Esophagus squamous epithelium (tissue), 5 donors: ENCODE measurements at places on chromosomes 7 and 10.

DNA sequence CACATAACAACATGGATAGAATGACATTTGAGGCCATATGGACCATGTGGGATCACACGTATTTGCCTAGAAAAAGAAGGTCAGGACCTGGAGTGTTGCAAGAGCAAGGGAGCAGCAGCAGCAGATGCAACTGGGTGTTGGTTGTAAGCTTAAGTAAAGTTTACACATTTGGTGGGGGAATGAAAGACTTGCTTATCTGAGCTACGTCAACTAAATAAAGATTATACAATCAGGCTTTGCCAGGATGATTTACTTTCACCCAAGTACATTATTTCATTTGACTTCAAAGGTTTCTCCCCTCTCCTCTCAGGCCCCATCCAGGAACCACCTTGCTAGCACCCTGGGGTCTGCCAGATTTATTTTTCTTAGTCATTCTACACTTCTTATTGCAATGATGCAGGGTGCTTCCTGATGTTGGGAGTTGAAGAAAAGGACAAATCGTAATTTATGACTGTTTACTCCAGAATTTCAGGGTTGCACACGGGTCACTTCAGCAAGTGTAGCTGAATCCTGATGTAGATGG, 591.9 kb upstream of the IGFBP3 start:
- no peak for DNase-seq
- no peak overlapping the region for H3K27ac ChIP-seq
- no peaks in the 10 kb centered on the region for H3K27me3 ChIP-seq
- H3K36me3 ChIP-seq: no peaks in the 10 kb centered on the region
- no peaks in the 10 kb centered on the region for H3K4me1 ChIP-seq

DNA sequence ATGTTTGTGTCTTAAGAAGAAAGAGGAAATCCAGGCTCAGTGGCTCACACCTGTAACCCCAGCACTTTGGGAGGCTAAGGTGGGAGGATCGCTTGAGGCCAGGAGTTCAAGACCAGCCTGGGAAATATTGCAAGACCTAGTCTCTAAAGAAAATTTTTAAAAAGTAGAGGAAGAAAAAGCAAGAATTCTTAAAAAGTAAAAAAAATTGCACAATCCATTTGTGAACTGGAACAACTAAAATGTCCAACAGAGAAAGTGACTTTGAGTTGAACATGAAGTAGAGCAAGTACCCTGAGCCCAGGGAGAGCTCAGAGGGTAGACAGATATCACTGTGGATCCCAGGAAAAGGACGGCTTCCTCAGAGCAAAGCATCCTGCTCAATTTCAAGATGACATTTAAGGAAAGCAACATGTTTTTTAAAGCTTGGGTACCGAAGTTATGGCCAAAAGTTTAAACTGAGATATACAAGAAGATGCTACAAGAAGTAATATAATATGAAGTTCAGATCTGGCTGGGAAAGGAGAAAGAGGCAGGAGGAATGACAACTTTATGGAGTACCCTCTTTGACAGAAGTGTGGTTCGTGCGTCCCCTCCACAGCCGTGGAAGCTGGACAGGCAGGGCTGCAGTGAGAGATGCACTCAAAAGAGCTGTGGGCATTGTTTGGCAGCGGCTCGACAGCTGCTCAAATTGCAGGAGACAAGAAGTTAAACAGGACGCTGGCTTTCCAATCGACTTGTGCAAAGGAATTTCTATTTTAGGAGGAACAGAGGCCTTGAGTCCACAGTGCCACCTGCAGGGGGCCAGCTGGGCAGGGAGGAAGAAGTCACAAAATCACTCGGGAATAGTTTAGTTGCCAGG, 201.3 kb downstream of the JCAD start:
- H3K4me1 ChIP-seq: peaks cover 74% of the 10 kb centered on the region
- H3K27ac ChIP-seq: peak overlapping the region; percentile 51
- H3K36me3 ChIP-seq: no peaks in the 10 kb centered on the region

GRCh38 chr7:38685851-38686250, 54.7 kb upstream of the AMPH start:
- no peak for DNase-seq
- H3K4me3 ChIP-seq: no peak overlapping the region
- H3K27me3 ChIP-seq: no peaks in the 10 kb centered on the region
- no peaks in the 10 kb centered on the region for H3K4me1 ChIP-seq

GRCh38 chr10:119858063-119858462, 14.6 kb downstream of the MCMBP start:
- no peaks in the 10 kb centered on the region for H3K4me1 ChIP-seq
- H3K27me3 ChIP-seq: no peaks in the 10 kb centered on the region
- no peaks in the 10 kb centered on the region for H3K36me3 ChIP-seq
- H3K27ac ChIP-seq: no peak overlapping the region
- no peak overlapping the region for H3K4me3 ChIP-seq

DNA sequence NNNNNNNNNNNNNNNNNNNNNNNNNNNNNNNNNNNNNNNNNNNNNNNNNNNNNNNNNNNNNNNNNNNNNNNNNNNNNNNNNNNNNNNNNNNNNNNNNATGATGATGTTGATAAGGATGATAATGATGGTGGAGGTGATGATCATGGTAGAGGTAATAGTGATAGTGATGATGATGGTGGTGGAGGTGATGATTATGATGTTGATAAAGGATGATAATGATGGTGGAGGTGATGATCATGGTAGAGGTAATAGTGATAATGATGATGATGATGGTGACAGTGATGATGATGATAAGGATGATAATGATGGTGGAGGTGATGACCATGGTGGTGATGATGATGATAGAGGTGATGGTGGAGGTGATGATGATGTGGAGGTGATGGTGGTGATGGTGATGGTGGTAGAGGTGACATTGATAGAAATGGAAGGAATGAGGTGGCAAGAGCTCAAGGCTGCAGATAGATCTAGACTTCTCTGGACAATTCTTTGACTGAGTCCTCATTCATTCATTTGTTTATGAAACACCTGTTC, 47.8 kb downstream of the FAM20C start:
- no peaks in the 10 kb centered on the region for H3K27me3 ChIP-seq
- no peak overlapping the region for H3K4me3 ChIP-seq
- no peak overlapping the region for H3K27ac ChIP-seq
- no peak for DNase-seq
- peaks cover 17% of the 10 kb centered on the region for H3K36me3 ChIP-seq

DNA sequence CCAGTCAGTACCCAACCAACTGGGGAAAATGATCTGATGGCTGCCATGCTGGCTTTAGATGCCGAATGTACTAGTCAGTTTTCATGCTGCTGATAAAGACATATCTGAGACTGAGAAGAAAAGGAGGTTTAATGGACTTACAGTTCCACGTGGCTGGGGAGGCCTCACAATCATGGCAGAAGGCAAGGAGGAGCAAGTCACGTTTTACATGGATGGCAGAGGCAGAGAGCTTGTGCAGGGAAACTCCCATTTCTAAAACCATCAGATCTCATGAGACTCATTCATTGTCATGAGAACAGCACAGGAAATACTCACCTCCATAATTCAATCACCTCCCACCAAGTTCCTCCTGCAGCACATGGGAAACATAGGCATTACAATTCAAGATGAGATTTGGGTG, 508.9 kb upstream of the NRP1 start:
- no peaks in the 10 kb centered on the region for H3K36me3 ChIP-seq
- DNase-seq: no peak
- H3K4me1 ChIP-seq: no peaks in the 10 kb centered on the region
- no peak overlapping the region for H3K4me3 ChIP-seq
- no peak overlapping the region for H3K27ac ChIP-seq
- no peaks in the 10 kb centered on the region for H3K27me3 ChIP-seq

GRCh38 chr7:27895551-27895950, 155.6 kb downstream of the TAX1BP1 start:
- no peaks in the 10 kb centered on the region for H3K4me1 ChIP-seq
- no peak overlapping the region for H3K27ac ChIP-seq
- H3K27me3 ChIP-seq: no peaks in the 10 kb centered on the region
- no peaks in the 10 kb centered on the region for H3K36me3 ChIP-seq

DNA sequence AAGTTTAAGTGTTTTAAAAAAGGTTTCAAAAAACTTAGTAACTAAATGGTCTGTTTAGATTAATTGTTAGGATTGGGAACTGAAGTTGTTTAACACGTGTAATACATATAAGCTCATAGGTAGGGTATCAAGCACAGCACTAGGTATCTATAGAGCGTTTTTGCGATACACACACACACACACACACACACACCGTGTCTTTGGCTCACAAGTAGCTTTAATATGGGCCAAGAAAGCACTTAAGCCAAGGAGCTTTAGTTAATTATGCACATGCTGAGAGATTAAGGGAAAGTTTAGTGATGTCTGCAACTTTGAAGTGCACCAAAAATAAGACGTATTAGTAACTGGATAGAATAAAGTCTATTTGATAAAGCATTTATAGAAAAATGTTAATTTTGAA, 93.8 kb upstream of the CNTNAP2 start:
- DNase-seq: no peak
- no peak overlapping the region for H3K27ac ChIP-seq
- H3K27me3 ChIP-seq: no peaks in the 10 kb centered on the region
- H3K4me1 ChIP-seq: no peaks in the 10 kb centered on the region
- H3K4me3 ChIP-seq: no peak overlapping the region
- no peaks in the 10 kb centered on the region for H3K36me3 ChIP-seq

- no peaks in the 10 kb centered on the region for H3K4me1 ChIP-seq
- H3K4me3 ChIP-seq: no peak overlapping the region
- H3K27me3 ChIP-seq: no peaks in the 10 kb centered on the region
- no peaks in the 10 kb centered on the region for H3K36me3 ChIP-seq
Observed at GRCh38 chr7:120842121-120842621, 15.8 kb downstream of the TSPAN12 start.

DNA sequence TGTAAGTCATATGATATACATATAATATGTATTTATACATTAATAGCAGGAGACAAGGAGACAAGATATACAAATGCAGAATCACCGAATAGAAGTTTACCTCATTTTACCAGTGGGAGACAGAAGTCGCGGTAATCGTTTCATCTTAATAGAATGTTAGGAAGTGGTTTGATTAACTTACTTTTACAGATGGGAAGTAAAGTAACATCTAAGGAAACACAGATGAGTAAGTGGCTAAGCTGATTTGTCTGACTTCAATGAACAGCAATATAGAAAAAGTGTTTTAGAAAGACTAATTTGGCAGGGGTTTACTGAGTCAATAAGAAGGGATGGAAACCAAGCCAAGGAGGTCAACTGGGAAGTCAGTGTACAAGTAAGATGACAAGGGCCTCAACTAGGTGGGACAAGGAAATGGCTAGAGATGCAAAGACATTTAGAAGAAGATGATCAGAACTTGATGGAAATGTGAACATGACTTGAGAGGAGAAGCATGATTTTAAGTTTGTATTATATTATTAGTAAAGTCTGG, 36.2 kb upstream of the FAM133B start:
- H3K4me1 ChIP-seq: peaks cover 24% of the 10 kb centered on the region
- H3K4me3 ChIP-seq: no peak overlapping the region

- no peaks in the 10 kb centered on the region for H3K4me1 ChIP-seq
- no peak overlapping the region for H3K27ac ChIP-seq
- H3K27me3 ChIP-seq: no peaks in the 10 kb centered on the region
- H3K36me3 ChIP-seq: no peaks in the 10 kb centered on the region
- H3K4me3 ChIP-seq: no peak overlapping the region
Observed at GRCh38 chr10:72759584-72759983, 67.6 kb downstream of the MCU start.

DNA sequence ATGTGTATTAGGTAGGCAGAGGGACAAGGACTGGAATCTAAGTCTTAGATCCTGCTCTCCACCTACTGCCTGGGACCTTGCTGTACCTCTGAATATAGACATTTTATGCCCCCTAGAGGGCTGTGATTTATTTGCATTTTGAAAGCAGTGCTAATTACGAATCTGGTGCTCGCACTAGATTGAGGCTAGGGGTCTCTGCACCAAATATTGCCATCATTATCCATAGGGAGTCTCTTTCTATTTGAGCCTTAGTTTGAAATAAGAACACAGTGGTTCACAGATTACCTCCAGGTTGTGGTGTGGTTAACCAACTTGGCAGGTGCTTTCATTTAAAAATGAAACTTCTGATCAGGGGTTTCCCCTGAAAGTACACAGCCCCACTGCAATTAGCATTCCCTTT, 41.8 kb downstream of the CNNM1 start:
- H3K36me3 ChIP-seq: no peaks in the 10 kb centered on the region
- H3K27me3 ChIP-seq: no peaks in the 10 kb centered on the region
- DNase-seq: no peak
- H3K4me1 ChIP-seq: peaks cover 5% of the 10 kb centered on the region

DNA sequence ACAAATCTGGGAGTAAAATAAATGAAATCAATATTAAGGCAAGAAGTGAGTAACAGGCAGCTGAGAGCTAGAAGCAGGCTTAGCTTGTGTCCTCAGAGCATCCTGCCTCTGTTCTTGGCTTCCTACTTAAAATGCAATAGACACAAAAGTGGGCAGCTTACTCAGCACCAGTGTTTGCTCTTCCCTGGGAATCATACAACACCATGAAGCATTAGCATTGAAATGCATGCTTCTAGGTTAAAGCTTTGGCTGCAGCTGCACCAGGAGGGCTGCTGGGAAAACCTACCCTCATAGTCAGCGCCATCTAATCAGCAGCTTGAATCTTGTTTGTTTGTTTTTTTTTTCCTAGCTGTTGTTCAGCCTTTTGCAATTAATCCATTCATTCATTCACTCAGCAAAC, 104.2 kb upstream of the VWC2 start:
- H3K36me3 ChIP-seq: no peaks in the 10 kb centered on the region
- peaks cover 7% of the 10 kb centered on the region for H3K4me1 ChIP-seq
- no peak for DNase-seq
- no peak overlapping the region for H3K27ac ChIP-seq

DNA sequence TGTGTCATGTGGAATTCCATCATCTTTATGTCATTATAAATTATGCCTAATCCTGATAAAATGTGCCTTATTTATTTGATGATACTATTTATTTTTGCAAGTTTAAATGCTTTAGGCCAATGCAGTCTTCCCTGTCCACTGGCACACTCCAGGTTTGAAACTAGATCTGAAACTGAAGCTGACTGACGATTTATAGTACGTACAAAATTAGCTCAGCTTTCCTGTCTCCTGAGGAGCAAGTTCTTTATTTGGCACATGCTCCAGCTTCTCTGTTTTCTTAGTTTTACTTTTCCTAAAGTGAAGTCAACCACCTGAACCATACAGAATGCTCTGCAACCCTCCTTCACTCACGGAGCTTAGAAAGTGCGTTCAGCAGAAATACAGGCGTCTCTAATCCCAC, 164.1 kb downstream of the HECW1 start:
- H3K4me1 ChIP-seq: no peaks in the 10 kb centered on the region
- H3K27me3 ChIP-seq: no peaks in the 10 kb centered on the region
- no peak for DNase-seq
- no peaks in the 10 kb centered on the region for H3K36me3 ChIP-seq
- H3K27ac ChIP-seq: no peak overlapping the region
- no peak overlapping the region for H3K4me3 ChIP-seq

DNA sequence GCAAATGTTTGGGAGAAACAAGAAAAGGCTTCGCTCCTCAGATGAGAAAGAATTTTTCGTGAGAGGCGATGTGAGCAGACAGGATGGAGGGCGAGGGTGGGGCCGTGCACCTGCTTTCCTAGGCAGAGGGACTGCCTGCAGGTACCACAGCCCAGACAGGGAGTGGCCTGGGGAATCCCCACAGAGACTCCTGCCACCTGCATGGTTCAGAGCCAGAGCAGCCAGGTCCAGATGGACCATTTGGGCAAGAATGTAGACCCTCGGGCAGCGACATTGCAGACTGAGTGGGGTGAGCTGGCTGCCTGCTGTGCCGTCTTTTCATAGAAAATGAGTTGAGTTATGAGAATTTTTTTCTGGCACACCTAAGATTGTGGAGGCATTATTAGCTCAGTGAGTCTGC, 216.8 kb downstream of the SNX10 start:
- no peak overlapping the region for H3K4me3 ChIP-seq
- H3K36me3 ChIP-seq: no peaks in the 10 kb centered on the region
- DNase-seq: no peak

GRCh38 chr7:2862831-2863361, 18.8 kb upstream of the GNA12 start:
- H3K36me3 ChIP-seq: no peaks in the 10 kb centered on the region
- no peak overlapping the region for H3K4me3 ChIP-seq
- no peak for DNase-seq
- no peaks in the 10 kb centered on the region for H3K27me3 ChIP-seq
- H3K27ac ChIP-seq: peak overlapping the region; percentile 79
